ENCODE measurements at places on chromosomes 12 and 14.
A peak's percentile ranks its signal among the peaks of the same experiment; 100 is the strongest.

GRCh38 chr12:25764892-25765291, 193.6 kb upstream of the RASSF8 start:
- no peak for DNase-seq

DNA sequence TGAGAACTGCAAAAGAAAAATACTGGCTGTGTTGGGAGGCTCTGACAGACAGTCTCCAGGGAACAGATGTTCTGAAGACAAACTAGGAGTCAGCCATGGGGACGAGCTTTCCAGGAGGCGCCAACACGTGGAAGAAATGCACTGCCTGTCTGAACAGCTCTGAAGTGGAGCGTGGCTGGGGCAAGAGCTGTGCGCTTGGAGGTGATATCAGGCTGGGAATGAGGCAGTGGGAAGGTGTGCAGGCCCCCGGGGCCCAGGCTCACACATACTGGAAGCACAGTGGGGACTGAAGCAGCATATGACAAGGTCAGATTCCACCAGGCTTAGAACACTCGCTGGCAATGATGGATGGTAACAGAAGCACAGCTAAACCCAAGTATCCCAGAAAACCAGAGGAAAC, 17.5 kb downstream of the APPL2 start:
- no peak for DNase-seq

DNA sequence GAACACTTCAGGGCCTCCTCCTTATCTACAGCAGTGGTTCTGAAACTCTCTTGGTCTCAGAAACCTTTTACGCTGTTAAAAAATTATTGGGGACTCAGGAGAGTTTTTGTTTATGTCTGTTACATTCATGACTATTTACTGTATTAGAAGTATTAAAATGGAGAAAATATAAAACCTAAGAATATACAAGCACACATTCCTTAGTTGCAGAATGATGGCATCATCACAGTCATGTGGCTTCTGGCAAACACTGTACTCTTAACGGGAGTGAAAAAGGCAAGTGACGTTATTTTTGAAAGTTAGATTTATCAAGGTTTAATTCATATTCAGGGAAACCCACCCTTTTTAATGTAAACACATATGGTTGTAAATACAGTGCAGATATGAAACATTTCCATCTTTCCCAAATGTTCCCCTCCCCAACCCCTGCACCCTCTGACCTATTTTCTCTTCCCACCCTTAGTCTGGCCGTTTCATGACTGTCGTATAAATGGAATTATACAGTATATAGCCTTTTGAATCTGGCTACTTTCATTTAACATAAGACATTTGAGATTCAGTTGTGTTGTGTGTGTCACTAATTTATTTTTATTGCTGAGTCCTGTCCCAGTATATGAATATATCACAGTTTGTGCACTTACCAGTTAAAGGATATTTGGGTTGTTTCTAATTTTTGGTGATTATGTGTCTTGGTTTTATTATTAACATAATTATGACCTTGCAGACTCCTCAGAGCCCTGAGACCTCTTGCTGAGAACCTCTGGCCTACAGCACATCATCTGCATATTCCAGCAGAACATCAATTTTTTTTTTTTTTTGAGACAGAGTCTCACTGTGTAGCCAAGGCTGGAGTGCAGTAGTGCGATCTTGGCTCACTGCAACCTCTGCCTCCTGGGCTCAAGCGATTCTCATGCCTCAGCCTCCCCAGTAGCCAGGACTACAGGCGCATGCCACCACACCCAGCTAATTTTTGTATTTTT, 457.0 kb downstream of the PCNX1 start:
- no peak for DNase-seq

DNA sequence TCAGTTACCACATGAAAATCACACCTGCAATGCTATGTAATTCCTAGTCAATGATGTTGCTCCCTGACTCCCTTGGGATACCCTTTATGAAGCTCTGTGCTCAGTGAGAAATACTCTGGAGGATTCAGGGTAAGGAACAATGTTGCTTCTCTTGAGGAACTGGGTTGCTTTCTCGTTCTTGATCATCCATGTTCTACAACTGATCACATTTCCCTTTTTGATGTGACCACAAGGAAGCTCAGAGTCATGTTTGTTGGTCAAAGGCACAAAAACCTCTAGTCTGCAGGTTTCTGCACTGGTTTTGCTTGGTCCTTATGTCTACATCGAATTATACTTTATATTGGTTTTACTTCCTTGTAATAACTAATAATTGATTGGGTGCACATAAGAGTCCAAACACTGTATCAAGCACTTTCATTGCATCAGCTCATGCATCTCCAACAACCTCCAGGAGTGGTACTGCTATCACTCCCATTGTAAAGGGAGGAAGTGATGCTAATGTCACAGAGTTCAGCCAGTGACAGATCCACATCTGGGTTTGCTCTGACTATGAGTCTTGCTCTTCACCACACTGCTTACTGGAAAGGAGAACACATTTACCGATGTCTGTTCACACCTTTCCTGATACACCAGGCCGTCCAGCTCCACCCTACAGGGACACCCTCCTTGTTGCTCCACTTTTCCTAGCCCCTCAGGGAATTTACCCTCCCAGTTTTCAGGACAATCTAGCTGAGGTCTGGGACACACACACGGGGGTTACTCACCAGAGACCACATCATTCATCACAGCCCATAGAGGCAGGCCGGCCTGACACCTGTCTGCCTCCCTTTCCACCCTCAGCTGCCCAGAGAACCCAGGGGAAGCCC, 41.0 kb downstream of the CMKLR1 start:
- no peak for DNase-seq

- DNase-seq: no peak
These were observed 20.0 kb downstream of the CRACR2A start for GRCh38 chr12:3732901-3733300.

- no peak for DNase-seq
These were observed 103.6 kb downstream of the TMEM30B start for GRCh38 chr14:61177279-61178225.

DNA sequence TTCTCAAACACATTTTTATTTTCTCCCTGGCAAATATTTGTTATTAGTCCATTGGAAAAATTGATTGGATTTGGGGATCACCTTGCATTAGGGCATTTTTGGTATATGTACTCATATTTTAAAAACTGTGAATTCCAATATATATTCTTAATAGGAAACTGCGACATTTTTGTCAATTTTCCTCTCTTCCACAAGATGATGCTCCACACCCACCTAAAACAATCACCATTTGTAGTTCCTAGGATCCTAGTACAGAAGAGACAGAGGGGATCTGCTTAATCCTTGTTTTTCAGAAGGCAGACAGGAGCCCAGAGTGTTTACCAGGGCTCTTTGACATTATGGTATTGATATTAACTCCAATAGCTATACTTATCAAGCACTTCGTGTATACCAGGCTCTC, 22.8 kb upstream of the OASL start:
- peak; percentile 51 for DNase-seq

Measured in SK-N-SH (cell line).